ENCODE measurements at places on chromosomes 13 and 19. TPM values are rescaled to one million over a fixed set of nuclear protein-coding genes. Genes with fewer than 3 reads are reported as not detected.

The YJU2 gene
- total RNA-seq = 16.7 TPM

The IRGC gene
- total RNA-seq = not detected

DNA sequence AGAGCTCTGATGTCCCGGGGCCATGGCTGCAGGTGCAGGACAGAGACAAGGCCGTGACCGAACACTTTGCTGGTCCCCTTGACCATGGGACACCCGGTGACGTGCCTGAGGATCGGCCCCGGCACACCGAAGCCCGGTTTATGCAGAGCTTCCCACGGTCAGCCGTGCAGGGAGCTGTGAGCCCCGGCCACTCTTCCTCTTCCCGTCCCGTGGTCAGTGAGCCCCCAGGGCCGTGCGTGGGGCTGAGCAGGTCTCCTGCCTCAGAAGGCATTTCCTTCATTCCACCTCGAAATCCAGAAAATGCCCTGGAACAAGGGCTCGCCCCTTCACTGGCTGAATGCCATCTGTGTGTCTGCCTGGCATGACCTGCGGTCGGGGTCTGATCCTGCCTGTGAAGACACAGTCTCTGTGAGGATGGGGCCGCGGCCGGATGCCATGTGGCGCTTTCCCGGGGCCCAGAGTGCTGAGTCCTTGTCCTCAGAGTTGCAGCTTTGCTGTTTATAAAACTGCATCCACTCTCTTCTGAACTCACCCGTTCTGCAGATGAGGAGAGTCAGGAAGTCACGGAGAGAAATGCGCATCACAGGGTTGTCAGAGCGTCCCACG lies 16.9 kb downstream of the MCF2L start:
- H3K36me3 ChIP-seq = no peaks in the 10 kb centered on the region
- DNase-seq = no peak
- H3K27me3 ChIP-seq = peaks cover 2% of the 10 kb centered on the region
- no peak overlapping the region for H3K4me3 ChIP-seq
- no peak overlapping the region for H3K27ac ChIP-seq

The PTGER1 gene
- total RNA-seq = 0.62 TPM

The ARHGEF1 gene
- 206 TPM for total RNA-seq

DNA sequence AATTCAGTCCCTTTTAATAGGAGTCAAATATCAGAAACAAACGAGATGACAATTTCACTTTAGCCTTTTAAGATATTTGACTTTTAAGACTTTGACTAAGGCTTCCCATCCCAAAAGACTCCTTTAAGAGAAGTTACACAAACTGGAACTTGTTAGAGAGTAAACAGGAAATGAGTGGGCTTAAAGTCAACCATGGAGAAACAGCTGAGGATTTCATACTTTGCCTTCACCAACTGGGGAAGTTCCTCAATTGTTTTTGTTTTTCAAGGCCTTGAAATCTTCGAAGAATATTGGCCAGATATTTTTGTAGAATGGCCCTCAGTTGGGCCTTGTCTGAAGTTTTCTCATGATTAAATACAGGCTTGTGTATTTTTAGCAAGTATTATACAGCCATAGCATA lies 227.3 kb downstream of the POU4F1 start:
- H3K4me3 ChIP-seq = no peak overlapping the region
- no peak for DNase-seq
- no peaks in the 10 kb centered on the region for H3K27me3 ChIP-seq
- no peak overlapping the region for H3K27ac ChIP-seq
- no peaks in the 10 kb centered on the region for H3K4me1 ChIP-seq

The IZUMO1 gene
- total RNA-seq = 2.9 TPM

The OR10H1 gene
- not detected for total RNA-seq

DNA sequence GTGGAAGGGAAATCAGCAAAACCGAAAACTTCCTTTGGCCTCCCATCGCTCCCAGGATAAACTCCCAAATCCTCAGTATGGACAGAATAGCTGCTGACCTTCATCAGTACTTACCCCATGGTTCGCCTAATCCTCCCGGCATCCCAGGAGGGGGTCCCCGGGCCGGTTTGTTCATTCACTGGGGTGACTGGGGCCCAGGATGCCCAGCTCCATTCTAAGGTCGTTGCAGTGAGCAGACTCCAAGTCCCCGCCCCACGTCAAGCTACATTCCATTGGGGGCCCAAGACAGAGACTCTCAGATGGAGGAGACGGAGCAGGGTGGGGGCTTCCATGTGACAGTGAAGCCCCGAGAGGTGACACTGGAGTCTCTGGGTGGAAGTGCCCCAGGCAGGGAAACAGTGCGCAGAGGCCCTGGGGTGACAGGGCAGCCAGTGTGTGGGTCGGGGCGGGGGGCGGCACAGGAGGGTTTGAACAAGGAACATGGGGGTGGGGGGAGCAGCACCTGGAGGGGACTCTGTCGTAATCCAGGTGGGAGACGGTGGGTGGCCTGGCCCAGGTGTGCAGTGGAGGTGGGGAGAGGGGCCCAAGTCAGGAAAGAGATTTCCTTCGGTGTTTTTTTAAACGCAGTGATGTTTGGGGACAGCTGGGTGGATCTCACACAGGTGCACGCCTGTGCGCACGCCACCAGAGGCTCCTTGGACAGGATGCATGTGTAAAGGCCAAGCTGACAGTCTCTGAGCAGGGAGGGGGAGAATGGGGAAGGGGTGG lies 5.1 kb downstream of the SSBP4 start:
- no peak overlapping the region for H3K4me3 ChIP-seq
- peaks cover 61% of the 10 kb centered on the region for H3K4me1 ChIP-seq
- H3K27me3 ChIP-seq = no peaks in the 10 kb centered on the region
- H3K27ac ChIP-seq = no peak overlapping the region
- no peaks in the 10 kb centered on the region for H3K36me3 ChIP-seq

DNA sequence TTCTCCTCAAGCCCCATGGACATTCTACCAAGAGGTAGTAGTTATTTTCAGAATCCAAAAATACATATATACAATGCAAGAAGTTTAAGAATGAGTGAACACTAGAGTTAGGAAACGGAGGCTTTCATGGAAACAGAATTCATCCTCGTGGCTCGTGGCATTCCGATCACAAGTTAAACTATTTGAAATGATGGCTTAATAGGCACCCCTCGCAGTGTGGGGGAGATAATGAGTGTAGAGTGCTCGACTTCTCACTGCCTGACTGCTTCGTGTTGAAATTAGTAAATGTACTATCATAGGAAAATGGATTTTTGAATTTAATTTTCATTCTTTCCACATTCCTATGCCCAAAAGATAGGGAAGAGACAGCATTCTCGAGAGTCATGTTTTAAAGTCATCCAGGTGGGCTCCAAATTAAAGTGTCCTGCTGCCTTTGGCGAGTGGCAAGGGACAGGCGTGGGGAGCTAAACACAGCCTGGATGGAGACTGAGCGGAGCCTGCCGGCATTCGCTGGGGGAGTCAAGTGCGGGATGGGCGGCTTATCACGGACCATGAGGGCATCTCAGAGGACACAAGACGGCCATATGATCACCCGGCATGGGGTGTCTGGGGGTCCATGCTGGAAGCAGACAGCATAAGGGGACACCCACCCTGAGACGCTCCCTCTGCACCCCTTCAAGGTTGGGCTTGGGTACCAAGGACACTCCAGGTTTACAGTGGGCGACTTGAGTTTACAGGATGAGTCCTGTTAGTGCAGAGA lies 165.2 kb downstream of the TEX29 start:
- no peak overlapping the region for H3K4me3 ChIP-seq
- H3K4me1 ChIP-seq = no peaks in the 10 kb centered on the region
- H3K36me3 ChIP-seq = no peaks in the 10 kb centered on the region
- H3K27ac ChIP-seq = no peak overlapping the region
- H3K27me3 ChIP-seq = peaks cover 13% of the 10 kb centered on the region
- DNase-seq = no peak

DNA sequence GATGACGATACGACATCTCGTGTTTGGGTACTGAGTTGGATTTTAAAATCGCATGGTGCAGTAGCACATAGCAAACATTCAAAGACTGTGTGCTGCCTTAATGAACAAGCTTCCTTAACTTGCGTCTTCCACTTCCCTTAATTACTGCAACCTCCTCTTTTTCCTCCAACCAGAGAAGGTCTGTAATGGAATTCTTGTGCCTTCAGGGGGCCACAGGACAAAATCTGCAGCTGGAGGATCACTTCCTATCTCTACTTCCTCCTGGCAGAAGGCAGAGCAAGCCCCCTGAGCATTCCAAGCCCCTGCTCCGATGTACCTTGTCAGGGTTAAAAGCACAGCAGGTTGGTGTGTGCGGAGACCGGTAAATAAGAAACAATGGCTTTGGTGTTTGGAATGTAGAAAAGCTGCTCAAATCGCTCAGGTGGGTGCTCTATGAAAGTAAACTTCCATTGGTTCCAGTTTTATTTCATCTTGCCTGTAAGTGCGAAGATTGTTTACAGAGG lies 151.3 kb upstream of the UQCRFS1 start:
- no peak overlapping the region for H3K4me3 ChIP-seq
- H3K36me3 ChIP-seq = no peaks in the 10 kb centered on the region
- DNase-seq = no peak

All from lower lobe of right lung (tissue), 2 donors.